Central memory CD8-positive, alpha-beta T cell (primary cell): ENCODE measurements at places on chromosomes 2 and 18.

- DNase-seq, result no peak
These were observed 56.4 kb downstream of the KCNH7 start for GRCh38 chr2:162782138-162782537.

GRCh38 chr2:54099829-54100585, 15.4 kb upstream of the ACYP2 start:
- DNase-seq, result no peak

DNA sequence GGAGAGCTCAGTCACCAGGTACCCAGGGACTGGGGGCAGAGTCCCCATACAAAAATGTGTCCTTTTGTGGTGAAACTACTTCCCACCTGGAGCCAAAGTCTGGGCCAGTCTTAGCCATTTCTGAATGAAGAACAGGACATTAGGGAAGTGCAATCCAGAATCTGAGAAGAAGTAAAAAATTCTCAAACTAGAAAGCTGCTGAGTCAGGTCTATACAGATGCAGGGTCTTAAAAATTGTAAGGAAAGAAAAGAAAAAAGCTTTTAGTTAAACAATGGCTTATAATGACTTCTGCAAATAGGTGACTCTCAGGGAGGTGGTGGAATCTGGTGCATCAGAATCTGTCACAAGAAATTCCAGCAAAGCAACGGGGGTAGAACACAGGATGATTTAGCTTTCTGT, 13.5 kb downstream of the ZBTB7C start:
- DNase-seq, result no peak

- DNase-seq, result no peak
These were observed 43.4 kb downstream of the UPP2 start for GRCh38 chr2:158144914-158145625.

DNA sequence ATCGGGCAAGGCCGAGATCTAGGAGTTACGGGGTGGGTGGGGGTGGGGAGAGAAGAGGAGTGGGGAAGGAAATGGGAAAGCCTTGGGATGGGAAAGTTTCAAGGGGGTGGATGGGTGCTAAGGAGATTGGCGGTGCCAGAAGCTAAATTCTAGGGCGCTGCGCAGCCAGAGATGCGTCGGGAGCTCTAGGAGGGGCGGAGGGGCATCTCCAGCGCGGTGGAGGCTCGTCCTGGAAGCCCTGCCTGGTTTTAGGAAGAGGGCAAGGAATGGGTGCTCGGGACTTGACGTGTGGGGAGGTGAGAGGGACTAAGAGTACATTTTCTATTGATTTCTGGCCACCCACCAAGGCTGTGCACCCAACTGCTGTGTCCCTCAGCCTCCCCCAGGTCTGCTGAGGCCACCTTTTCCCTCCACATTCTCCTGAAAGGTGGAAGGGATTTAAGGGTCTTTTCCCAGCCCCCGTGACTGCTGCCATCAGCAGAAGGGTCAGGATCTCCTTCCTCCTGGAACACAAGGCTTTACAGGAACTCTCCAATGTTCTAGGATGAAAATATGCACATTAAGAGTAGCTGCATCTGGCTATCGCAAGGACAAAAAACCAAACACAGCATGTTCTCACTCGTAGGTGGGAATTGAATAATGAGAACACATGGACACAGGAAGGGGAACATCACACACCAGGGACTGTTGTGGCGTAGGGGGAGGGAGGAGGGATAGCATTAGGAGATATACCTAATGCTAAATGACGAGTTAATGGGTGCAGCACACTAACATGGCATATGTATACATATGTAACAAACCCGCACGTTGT, 1.4 kb downstream of the C2orf72 start:
- DNase-seq, result no peak

- no peak for DNase-seq
These were observed 24.5 kb downstream of the MFSD6 start for GRCh38 chr2:190432567-190433231.

- DNase-seq, result no peak
These were observed 67.8 kb downstream of the NXPH2 start for GRCh38 chr2:138712212-138712979.

DNA sequence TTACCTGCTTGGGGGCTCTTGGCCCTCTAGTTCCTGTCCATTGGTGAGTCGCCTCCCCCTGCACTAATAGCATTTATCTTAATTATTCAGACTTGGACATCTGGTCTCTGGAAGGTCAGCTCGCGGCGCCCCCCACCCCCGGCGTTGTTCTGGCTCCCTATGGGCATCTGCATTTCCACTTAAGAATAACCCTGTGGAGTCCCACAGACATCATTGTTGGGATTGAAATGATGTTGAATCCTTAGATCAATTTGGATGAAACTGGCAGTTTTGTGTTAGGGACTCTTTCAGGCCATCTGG, 313.8 kb upstream of the HS6ST1 start:
- no peak for DNase-seq

GRCh38 chr2:162177301-162177700, 25.3 kb upstream of the GCG start:
- DNase-seq, result no peak

- no peak for DNase-seq
These were observed 1.3 kb upstream of the BZW1 start for GRCh38 chr2:200810252-200810997.

GRCh38 chr2:74919827-74920226, 38.6 kb upstream of the POLE4 start:
- peak; percentile 51 for DNase-seq

DNA sequence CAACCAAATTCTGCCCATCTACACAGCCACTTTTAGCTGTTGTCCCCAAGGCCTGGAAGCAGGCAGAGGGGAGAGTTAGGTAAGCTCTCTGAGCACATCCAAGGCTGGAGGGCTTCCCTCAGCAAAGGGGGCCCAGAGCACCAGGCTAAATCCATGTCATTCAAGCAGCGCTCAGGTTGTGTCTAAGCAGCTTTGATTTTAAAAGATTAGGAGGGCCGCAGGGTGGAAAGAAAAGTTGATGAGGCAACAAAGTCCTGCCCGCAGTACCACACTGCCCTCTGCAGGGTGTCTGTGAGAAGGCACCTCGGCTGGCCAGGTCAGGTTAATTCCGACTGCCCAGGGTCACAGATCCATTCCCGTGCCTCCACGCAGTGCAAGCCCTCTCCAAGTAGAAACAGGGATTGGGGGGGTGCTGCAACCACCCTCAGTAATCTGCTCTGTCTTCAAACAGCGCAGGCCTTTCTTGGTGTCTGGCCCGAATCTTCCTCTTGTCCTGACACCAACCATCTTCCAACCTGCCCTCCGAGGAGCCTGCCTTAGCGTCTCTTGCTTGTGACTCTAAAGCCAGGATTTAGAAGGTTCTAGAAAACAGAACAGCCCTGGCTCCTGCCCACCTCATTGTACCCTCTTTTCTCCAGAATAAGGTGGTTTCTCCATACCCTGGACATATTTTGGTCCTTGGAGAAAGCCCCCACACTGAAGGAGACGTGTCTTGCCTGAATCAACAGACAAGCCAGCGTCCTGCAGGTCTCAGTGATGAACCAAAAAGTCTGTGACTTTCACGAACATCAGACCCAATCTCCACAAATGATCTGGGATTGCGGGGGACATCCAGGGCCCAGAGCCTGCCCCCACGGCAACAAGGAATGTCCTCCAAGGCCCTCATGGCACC, 289.2 kb downstream of the TNS1 start:
- DNase-seq, result peak; percentile 37

DNA sequence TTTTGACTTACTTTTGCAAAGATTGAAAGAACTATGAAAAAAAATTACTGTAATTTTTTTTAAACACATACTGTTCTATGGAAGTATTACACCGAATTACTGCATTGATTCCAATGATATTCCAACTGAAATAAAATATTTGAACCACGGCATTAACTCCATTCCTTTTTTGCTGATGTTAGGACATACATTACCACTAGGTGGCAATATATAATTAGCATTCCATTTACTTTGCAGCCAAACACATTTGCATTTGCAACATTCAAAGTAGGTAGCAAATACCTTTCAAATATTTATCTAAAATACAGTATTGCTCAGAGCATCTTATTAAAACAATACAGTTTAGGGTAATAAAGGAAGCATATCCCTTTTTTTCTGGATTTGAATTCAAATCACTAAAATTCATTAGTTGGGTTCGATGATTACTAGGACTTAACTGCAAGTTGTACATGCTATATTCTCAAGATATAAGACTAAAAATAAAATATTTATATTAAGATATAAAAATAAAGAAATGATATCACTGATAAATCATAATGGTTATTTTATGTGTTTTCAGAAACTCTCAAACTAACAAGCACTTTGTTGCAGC, 31.3 kb downstream of the LANCL1 start:
- DNase-seq, result no peak

DNA sequence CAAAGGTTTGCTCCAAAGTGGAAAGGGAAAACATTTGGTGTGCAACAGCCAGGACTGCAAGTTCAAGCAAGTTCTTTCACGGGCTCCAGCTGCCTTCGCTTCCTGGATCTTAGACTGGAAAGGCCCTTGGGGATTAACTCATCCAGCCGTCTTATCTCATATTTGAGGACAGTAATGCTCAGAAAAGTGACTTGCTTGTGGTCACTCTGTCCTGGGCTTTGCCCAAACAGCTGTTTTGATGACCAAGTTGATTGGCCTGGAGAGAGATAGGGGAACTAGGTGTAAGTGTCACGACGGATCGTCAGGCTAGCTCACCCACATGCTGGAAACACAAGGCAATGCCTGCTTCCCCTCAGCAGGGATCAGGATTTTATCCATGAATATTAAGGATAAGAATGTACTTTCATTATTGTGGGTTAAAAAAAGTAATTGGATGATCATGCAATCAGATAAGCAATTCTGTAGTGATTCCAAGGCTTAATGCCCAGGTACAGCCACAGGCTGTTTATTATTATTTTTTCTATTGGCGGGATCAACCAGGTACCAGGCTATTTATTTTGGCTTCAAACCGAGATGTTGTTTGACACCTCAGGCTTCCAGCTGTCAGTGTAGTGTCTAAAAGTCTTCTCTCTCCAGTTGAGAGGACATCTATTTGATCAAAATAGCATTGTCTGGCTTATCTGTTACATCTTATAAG, 162.5 kb upstream of the EPAS1 start:
- no peak for DNase-seq

GRCh38 chr2:201128933-201129505, 13.1 kb downstream of the CFLAR start:
- DNase-seq, result no peak
